ENCODE measurements at places on chromosomes 3 and 15. TPM values are rescaled to one million over a fixed set of nuclear protein-coding genes. Genes with fewer than 3 reads are reported as not detected.

DNA sequence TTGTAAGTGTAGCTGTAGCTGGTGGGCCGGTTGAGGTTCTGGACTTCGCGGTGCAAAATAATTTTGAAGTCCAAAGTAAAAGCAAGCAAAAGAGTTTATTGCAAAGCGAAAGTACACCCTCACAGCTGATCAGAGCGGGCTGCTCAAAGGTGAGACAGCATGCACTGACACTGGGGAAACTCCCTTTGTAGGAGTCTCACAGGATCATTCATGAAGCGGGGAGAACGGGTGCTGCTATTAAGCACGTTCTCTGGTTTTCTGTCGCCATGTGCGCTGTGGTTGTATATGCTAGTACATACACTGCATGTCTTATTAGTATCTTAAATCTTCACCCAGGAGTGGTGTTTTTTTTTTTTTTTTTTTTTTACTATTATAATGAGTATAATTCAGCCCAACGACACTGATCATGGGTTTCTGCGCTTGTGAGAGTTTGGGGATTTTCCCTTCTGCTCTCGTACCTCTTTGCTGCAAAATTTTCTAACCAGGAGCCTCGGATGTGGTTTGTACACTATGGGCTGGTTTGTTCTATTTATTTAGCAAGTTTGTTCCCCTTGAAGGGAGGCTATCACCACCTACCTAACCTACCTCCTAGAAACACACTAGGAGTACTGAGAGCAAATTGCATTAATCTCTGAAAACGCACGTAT, 1.4 kb upstream of the AP4E1 start:
- H3K4me3 ChIP-seq, result peak overlapping the region; percentile 90
- no peak for DNase-seq
- peaks cover 3% of the 10 kb centered on the region for H3K36me3 ChIP-seq
- H3K27ac ChIP-seq, result no peak overlapping the region

DNA sequence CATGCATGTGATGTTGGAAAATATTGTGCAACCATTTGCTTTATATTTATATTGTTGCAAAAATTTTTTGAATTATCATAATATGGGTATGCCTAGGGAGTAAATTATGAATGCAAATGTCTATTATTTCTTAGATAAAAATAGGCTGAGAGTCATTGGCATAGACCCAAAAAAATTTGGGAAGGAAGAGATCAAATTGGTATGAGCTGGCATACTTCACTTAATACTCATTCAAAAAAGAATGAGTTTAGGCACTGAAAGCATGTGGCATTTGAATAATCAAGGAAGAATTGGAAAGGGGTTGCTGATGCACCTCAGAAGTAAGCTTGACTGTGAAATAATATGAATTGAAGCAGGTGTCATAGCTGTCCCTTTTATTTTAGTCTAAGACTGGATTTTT, 764.0 kb upstream of the DPPA4 start:
- H3K27me3 ChIP-seq, result no peaks in the 10 kb centered on the region
- H3K36me3 ChIP-seq, result no peaks in the 10 kb centered on the region
- no peak overlapping the region for H3K4me3 ChIP-seq
- H3K27ac ChIP-seq, result no peak overlapping the region

- no peak for DNase-seq
- H3K27me3 ChIP-seq, result peaks cover 22% of the 10 kb centered on the region
- H3K27ac ChIP-seq, result no peak overlapping the region
- H3K4me3 ChIP-seq, result no peak overlapping the region
These were observed 14.7 kb downstream of the GALNT15 start for GRCh38 chr3:16189201-16189600.

GRCh38 chr15:86725628-86726027, 646.0 kb downstream of the AGBL1 start:
- H3K4me1 ChIP-seq, result no peaks in the 10 kb centered on the region
- H3K27ac ChIP-seq, result no peak overlapping the region
- no peak for DNase-seq
- H3K27me3 ChIP-seq, result no peaks in the 10 kb centered on the region
- H3K36me3 ChIP-seq, result no peaks in the 10 kb centered on the region

GRCh38 chr15:67722030-67722817, 103.1 kb upstream of the SKOR1 start:
- H3K27ac ChIP-seq, result no peak overlapping the region
- no peak for DNase-seq
- no peaks in the 10 kb centered on the region for H3K36me3 ChIP-seq
- no peaks in the 10 kb centered on the region for H3K27me3 ChIP-seq

DNA sequence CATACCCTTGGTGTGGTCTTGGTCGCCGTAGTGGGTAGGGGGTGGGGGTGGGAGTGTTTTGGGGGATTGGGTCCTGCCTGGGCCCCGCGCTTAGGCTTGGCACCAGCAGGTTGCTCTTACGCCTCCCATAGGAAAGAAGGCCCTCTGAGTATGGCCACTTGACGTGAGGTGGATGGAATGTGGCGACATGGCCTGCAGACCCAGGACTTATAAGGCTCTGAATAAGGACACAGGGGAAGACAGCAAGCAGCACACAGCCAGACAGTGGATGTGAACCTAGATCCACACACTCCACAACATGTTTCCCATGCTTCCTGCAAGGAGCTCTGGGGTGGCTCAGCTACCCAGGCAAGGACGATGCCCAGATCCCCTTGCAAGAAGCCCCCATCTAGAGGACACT, 12.4 kb downstream of the RBPMS2 start:
- no peaks in the 10 kb centered on the region for H3K4me1 ChIP-seq
- H3K27me3 ChIP-seq, result no peaks in the 10 kb centered on the region
- H3K4me3 ChIP-seq, result no peak overlapping the region
- H3K36me3 ChIP-seq, result peaks cover 21% of the 10 kb centered on the region

DNA sequence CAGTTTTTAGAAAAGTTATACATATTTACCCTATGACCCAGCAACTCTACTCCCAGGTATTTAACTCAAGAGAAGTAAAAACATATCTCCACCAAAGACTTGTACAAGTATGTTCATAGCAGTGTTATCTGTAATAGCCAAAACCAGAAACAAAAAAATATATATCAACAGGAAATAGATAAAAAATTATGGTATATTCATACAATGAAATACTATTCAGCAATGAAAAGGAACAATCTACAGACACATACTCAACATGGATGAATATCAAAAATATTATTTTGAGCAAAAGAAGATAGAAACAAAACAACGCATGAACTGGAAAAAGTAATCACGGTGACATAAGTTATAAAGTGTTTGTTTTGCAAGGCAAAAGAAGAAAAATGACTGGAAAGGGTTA, 72.4 kb downstream of the VPS13C start:
- no peak for DNase-seq
- H3K4me3 ChIP-seq, result no peak overlapping the region
- peaks cover 3% of the 10 kb centered on the region for H3K36me3 ChIP-seq
- H3K4me1 ChIP-seq, result no peaks in the 10 kb centered on the region
- no peak overlapping the region for H3K27ac ChIP-seq
- H3K27me3 ChIP-seq, result no peaks in the 10 kb centered on the region

DNA sequence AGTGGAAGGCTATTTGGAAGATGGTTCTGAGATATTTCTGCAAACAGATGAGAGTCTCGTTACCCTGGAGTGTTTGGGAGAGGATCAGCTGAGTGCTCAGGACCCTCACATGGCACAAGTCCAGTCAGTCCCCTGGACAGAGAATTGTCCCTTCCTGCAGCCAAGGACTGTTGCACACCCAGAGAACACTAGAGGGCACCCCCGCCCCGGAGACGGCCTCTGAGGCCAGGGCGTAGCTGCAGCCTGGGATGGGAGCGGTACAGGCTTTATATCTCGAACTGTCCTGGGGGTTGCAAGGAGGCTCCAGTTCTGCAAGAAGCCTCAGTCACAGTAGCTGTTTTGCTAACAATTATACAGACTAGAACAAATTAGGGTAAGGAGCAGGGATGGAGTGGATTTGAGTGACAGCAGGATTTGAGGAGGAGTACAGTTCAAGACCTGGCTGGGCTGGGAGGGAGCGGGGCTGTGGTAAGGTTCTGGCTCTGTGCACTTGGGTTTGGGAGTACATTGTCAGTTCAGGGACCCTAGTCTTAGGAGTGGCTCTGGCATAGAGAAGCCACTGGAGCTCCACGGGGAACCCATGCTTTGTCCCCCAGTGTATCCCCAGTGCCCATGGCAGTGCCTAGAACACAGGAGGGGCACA, 67.6 kb upstream of the HACD2 start:
- no peak overlapping the region for H3K4me3 ChIP-seq
- peak; percentile 97 for DNase-seq
- H3K27me3 ChIP-seq, result no peaks in the 10 kb centered on the region
- no peak overlapping the region for H3K27ac ChIP-seq

DNA sequence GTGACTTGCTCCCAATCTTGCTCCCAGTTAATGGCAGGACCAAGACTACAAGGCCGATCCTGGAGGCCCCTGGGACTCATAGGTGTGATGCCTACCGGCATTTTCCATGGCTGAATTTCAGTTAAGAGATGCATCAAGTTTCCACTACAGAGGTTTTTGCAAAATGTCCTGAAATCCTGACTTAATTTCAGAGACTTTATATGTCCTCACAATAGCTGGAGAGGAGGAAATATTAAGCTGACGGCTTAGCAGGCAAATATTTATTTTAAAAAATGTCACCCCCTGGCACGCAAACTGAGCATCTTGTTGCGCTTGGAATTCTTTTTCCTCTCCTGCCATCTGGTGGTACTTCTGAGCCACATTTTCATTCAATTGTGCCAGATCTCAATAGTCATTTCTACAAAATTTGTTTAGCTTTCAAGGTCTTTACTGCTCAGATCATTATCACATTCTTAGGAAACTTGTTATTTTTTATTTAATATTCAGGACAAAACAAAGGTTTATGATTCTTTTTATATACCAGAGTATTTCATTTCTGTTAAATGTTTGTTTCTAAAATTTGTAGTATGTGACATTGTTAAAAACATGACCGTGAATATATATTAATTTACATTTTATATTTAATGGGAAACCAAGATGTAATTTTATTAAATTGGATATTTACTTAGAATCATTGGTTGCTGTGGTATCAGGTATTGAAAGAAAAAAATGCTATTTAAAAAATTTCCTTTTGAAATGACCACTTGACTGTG, 189.2 kb upstream of the THRB start:
- H3K36me3 ChIP-seq, result no peaks in the 10 kb centered on the region
- peaks cover 7% of the 10 kb centered on the region for H3K4me1 ChIP-seq
- no peak for DNase-seq
- H3K27me3 ChIP-seq, result no peaks in the 10 kb centered on the region

DNA sequence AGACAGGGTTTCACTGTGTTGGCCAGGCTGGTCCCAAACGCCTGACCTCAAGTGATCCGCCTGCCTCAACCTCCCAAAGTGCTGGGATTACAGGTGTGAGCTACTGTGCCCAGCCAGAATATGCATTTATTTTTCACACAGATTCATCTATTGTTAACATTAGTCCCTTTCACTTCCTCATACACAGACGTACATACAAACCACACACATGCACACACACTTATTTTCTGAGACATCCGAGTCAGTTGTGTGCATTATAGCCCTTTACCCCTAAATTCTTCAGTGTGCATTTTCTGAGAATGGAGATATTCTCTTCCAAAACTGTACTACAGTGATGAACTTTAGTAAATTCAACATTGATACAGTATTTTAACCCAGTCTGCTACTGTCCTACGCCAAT, 15.0 kb upstream of the MEX3B start:
- no peak for DNase-seq
- H3K4me3 ChIP-seq, result no peak overlapping the region
- H3K27ac ChIP-seq, result no peak overlapping the region
- H3K36me3 ChIP-seq, result no peaks in the 10 kb centered on the region
- H3K4me1 ChIP-seq, result no peaks in the 10 kb centered on the region
- peaks cover 37% of the 10 kb centered on the region for H3K27me3 ChIP-seq

DNA sequence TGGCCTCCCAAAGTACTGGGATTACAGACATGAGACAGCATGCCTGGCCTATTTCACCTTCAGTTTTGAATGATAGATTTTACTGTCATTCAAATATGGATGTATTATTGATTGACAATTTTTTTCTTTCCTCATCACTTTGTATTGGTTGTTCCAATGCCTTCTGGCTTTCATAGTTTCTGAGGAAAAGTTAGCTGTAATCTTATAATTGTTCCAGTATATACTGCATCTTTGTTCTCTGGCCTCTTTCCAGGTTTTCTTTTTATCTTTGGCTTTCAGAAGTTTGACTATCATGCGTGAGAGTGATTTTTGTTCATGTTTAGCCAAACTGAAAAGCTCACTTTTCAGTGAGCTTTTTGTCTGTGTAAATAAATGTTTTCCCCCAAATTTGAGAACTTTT, 157.1 kb downstream of the RSRC1 start:
- no peaks in the 10 kb centered on the region for H3K4me1 ChIP-seq
- H3K36me3 ChIP-seq, result peaks cover 4% of the 10 kb centered on the region
- no peak overlapping the region for H3K4me3 ChIP-seq
- H3K27ac ChIP-seq, result no peak overlapping the region
- DNase-seq, result no peak

GRCh38 chr15:32901192-32901591, 183.4 kb downstream of the GREM1 start:
- no peak overlapping the region for H3K27ac ChIP-seq
- no peak overlapping the region for H3K4me3 ChIP-seq
- no peaks in the 10 kb centered on the region for H3K27me3 ChIP-seq
- DNase-seq, result no peak

DNA sequence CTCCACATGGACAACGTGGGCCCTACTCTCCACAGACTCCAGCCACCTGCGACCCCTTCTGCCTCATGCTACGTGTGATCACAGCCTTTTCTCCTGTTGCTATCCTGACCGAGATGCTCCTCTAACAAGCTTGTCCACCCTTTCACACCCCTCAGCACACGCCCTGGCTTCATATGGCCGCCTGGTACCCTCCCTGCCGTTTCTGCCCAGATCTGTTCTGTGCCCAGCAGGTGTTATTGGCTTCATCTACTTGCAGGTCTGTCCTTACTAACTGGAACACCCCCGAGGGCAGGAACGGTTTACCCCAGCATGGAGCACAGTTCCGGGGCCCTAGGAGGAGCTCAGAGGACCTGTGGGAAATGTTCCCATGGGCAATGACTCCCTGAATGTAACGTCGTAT, 9.9 kb downstream of the CHAC1 start:
- H3K36me3 ChIP-seq, result no peaks in the 10 kb centered on the region
- no peaks in the 10 kb centered on the region for H3K27me3 ChIP-seq
- H3K27ac ChIP-seq, result no peak overlapping the region
- H3K4me3 ChIP-seq, result no peak overlapping the region
- H3K4me1 ChIP-seq, result peaks cover 10% of the 10 kb centered on the region

- H3K27ac ChIP-seq, result no peak overlapping the region
- H3K27me3 ChIP-seq, result no peaks in the 10 kb centered on the region
- H3K4me3 ChIP-seq, result no peak overlapping the region
- no peaks in the 10 kb centered on the region for H3K4me1 ChIP-seq
- no peak for DNase-seq
These were observed 24.4 kb downstream of the PTPN9 start for GRCh38 chr15:75554717-75555116.

GRCh38 chr15:45249125-45249780, 2.8 kb upstream of the SLC28A2 start:
- H3K4me3 ChIP-seq, result no peak overlapping the region
- no peak overlapping the region for H3K27ac ChIP-seq
- H3K27me3 ChIP-seq, result no peaks in the 10 kb centered on the region
- no peak for DNase-seq
- no peaks in the 10 kb centered on the region for H3K36me3 ChIP-seq

GRCh38 chr3:101725194-101725889, 928 bp downstream of the CEP97 start:
- peak overlapping the region; percentile 93 for H3K4me3 ChIP-seq
- H3K27ac ChIP-seq, result no peak overlapping the region
- peaks cover 21% of the 10 kb centered on the region for H3K36me3 ChIP-seq
- H3K4me1 ChIP-seq, result peaks cover 8% of the 10 kb centered on the region
- no peaks in the 10 kb centered on the region for H3K27me3 ChIP-seq
- DNase-seq, result peak; percentile 63

- no peak for DNase-seq
- H3K27me3 ChIP-seq, result peaks cover 12% of the 10 kb centered on the region
- H3K36me3 ChIP-seq, result no peaks in the 10 kb centered on the region
- peak overlapping the region; percentile 53 for H3K27ac ChIP-seq
These were observed 143.5 kb downstream of the NUP210 start for GRCh38 chr3:13276438-13277195.

The CPEB1 gene
- 1.4 TPM for total RNA-seq

The ERC2 gene
- 16.1 TPM for total RNA-seq
